ENCODE measurements at places on chromosomes 11 and 22.

DNA sequence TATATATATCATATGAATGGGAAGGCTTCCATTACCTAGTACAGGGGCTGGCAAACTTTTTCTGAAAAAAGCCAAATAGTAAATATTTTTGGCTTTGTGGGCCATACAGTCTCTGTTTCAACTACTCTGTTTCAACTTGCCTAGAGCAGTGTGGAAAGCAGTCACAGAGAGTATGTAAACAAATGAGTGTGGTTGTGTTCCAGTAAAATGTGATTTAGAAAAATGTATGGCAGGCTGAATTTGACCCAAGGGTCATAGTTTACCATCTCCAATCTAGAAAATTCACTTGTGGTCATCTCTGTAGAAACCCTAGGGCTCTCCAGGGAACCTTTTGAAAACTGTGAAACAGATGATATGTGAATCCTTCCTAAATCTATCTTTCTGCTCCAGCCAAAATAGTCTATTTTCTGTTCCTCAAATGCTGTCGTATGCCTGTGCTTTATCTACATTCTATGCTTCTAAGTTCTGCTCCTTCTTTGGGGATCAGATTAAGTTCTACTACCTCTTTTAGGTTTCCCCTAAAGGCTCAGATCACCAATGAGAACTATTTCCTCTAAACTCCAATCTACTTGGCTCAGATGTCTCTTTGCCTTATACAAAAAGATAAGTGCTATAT is 356.2 kb downstream of the METTL15 start:
- no peak for DNase-seq

GRCh38 chr11:103881584-103881983 is 154.9 kb upstream of the DDI1 start:
- DNase-seq = no peak

GRCh38 chr11:95727620-95728019 is 62.0 kb downstream of the FAM76B start:
- DNase-seq = no peak

GRCh38 chr11:13283636-13284035 is 6.0 kb downstream of the BMAL1 start:
- DNase-seq = peak; percentile 72

- no peak for DNase-seq
Observed at GRCh38 chr22:39254122-39254521, 9.3 kb upstream of the PDGFB start.

- DNase-seq = no peak
Observed at GRCh38 chr11:114192841-114193389, 103.3 kb upstream of the NNMT start.

DNA sequence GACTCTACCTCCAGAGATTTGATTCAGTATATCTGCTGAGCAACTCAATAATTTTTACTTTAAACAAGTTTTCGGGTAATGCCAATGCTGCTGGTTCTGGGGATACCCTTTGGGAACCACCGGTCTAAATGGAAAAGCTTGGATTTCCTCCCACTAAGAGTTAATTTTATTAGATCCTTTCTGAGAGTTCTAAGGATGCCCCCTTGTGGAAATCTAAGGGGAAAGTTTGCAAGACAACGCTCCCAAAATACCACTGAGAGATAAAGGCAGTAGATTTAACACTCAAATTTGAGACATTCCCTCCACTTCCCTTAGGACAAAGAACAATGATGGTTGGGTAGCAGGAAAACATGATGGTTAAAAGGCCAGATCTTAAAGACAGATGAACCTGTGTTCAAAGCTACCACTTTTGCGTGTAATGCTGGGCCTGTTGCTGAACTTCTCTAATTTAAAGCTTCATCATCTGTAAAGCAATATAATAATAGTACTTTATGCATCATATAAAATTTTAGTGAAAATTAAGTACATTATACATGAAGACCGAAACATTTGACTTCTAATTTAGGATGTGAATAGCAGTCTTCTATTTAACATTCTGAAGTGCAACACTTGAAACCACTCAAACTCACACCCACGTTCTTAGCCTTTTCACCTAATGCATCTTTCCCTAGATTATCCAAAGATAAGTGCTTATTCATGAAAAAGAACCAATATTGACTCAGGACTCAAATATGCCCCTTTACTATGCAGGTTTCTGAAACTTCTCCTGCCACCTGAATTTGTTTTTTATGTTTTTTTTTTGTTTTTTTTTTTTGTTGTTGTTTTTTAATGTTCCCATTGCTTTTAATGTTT is 110.1 kb upstream of the LUZP2 start:
- peak; percentile 21 for DNase-seq

GRCh38 chr11:132541794-132542193 is 990.5 kb downstream of the OPCML start:
- DNase-seq = no peak

Measured in ELF-1 (cell line).